ENCODE measurements at places on chromosomes 12 and 14. TPM values are rescaled to one million over a fixed set of nuclear protein-coding genes. Genes with fewer than 3 reads are reported as not detected.
A peak's percentile ranks its signal among the peaks of the same experiment; 100 is the strongest.

DNA sequence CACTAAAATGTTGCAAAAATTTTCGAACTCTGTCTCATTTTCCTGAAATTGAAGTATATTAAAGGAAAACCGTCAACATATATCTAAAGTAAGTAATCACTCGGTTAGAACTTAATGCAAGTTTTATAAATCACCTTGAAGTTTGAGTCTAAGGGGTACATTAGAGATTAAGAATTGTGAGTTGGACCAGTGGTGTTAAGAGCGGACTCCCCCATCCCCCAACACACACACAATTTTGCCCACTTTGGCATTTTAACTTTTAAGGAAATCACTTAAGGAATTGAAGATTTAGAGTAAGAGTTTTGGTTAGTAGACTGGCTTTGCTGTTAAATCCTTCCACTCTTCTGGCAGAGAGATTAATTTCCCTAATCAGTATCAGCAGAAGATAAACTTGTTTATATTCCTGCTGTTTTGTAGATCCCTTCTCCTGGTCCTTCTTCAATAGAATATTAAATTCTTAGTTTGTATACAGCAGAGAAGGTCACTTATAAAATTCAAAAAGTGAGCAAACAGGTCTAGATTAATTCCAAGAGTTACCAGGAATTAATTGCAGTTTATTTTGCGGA lies 1.5 kb downstream of the HIF1A start:
- DNase-seq, result no peak

PRIMA1 gene
- total RNA-seq, result 10.3 TPM

GRCh38 chr14:68823434-68824206 lies 30.8 kb upstream of the ZFP36L1 start:
- DNase-seq, result no peak

DNA sequence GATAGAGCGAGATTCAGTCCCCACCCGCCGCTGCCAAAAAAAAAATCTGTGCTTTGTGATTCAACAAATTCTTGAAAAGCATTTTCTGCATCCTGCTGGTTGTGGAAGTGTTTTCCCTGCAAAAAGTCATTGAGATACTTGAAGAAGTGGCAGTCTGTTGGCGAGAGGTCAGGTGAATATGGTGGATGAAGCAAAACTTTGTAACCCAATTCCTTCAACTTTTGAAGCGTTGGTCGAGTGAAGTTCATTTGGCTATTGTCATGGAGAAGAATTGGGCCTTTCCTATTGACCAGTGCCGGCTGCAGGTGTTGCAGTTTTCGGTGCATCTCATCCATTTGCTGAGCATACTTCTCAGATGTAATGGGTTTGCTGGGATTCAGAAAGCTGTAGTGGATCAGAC lies 20.9 kb downstream of the SRGAP1 start:
- no peak for DNase-seq

GRCh38 chr14:72699852-72700257 lies 194.0 kb downstream of the DPF3 start:
- no peak for DNase-seq

BCL11B gene
- total RNA-seq, result 0.14 TPM

DNA sequence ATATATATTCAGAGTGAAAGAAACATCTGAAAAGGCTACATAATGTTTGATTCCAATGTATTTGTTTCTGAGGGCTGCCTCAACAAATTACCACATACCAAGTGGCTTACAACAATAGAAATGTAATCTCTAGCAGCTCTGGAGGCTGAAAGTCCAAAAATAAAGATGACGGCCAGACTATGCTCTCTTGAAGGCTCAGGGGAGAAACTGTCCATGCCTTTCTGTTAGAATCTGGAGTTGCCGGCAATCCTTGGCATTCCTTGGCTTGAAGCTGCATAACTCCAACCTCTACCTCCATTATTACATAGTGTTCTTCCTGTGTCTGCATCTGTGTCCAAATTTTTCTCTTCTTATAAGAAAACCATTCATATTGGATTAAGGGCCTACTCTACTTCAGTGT lies 68.1 kb upstream of the PLEKHG7 start:
- no peak for DNase-seq

ZBTB25 gene
- total RNA-seq, result 17.6 TPM

DNA sequence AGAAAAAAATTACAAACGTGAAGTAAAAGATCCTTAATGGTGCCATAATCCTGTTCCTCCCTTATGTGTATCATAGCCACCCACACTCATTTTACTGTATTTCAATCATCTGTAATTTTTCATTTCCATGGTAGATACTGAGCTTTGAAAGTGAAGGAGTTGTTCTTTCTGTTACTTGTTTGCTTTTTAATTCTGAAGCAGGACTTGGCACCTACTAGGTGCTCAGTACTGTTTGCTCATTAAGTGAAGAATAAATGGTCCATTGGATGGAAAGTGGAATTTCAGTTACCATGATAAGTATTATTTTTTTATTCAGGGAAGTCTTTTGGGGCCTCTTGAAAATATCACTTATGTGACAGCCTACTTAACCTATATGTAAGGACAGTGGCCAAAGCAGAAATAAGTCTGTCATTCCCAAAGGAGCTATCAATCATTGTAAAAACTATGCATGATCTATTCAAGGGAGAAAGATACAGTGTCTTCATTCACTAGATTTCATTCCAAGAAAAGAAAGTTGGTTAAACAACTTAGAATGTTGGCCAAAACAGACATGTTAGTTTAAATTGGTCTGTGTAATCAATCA lies 1244.4 kb upstream of the SEL1L start:
- DNase-seq, result no peak

GRCh38 chr12:7916936-7917335 lies 19.1 kb downstream of the SLC2A3 start:
- no peak for DNase-seq

DNA sequence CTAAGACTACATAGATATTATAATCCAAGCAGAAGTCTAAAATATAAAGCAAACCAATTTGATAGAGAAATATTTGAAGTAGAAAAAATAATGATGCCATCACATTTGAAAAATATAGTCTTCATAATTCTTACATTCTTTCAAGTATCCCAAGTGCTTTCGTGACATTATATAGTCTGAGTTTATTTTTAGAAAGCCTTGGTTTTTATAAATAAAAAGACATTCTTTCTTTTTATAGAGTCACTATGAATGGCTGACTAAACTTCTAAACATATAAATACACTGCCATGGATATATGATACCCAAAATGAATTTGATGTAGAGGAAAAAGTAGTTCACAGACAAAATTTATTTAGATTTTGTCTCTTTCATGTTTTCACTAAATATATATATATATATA lies 135.1 kb upstream of the PDZRN4 start:
- DNase-seq, result no peak

GRCh38 chr12:85462888-85463287 lies 182.9 kb downstream of the ALX1 start:
- no peak for DNase-seq

DNA sequence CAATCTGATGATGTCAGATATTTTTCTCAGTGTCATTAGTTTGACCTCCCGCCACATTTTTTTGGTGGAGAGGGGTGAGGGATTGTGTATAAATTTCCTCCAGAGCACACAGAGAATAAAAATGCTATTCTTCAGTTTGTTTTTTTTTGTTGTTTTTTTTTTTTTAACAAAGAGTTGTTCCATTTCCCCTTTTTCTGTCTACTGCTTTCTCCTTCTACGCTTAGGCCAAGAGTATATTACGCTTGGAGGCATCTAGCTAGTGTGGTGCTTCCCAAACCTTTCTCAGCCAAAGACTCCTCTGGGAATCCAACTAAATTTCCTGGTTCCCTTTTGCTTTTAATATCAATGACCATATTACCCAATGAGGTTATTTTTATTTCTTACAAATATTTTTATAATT lies 465.6 kb downstream of the ZFP36L1 start:
- no peak for DNase-seq

BIN2 gene
- total RNA-seq, result 2.0 TPM

DNA sequence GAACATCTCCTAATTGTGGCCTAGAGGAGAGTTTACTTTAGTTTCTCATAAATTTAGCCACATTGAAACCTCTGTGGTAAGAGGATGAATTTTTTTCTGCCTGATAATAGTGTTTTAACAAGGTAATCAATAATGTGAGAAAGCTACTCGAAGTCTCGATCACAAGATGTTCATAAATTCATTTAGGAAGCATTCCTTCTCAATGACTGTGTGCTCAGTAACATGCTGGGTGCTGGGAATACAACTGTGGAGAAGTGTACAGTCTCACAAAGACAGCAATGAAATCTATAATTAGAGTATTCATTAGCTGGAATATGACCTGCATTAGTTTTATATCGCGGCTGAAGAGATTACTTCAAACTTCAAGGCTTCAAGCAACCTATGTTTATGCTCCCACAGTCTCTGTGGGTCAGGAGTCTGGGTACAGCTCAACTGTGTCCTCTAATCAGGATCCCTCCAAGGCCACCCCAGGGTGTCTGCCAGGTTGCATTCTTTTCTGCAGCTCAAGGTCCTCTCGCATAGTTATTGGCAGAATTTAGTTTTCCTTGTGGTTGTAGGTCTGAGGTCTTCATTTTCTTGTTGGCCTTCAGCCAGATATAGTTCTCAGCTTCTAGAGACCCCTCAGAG lies 167.6 kb downstream of the ANO4 start:
- no peak for DNase-seq

CLEC4A gene
- 1.2 TPM for total RNA-seq

GRCh38 chr14:92686900-92687427 lies 61.5 kb downstream of the LGMN start:
- peak; percentile 91 for DNase-seq

DNA sequence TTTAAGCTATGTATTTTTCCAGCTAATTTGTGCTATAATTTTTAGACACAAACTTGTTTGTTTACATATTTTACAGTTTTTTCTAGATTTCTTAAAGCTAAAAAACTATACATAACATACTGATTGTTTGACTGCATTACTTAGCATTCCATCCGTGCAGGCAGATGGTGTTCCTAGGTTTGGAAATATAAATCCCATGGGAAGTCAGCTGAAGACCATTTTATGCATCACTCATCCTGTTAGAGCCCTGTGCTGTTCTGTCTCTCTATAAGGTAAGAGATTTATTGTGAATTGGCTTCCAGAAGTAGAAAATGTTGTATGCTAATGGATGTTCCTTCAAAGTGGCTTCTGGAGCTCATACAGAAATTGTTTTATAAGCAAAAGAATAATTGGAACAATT lies 31.1 kb downstream of the RMST start:
- DNase-seq, result no peak

- no peak for DNase-seq
These were observed 109.7 kb downstream of the ANKS1B start for GRCh38 chr12:99875081-99875480.

DNA sequence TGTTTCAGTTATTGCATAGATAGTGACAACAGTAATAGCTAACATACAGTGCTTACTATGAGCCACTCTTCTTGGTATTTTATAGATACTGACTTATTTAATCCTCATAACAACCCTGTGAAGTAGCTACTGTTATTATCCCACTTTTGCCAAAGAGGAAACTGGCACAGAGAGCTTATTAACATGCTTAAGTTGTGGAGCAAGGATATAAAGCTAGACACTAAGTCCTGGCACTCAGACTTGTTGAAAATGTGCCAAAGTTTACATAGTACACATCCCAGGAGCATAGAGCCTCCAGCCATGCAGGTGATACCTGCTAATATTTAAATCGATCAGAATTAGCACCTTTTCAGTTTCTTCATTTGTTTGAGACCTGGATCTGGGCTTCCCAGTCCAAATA lies 41.8 kb downstream of the VEZT start:
- no peak for DNase-seq

- DNase-seq, result no peak
These were observed 19.0 kb downstream of the ZDHHC22 start for GRCh38 chr14:77122526-77123125.

TRPV4 gene
- 0.32 TPM for total RNA-seq

DNA sequence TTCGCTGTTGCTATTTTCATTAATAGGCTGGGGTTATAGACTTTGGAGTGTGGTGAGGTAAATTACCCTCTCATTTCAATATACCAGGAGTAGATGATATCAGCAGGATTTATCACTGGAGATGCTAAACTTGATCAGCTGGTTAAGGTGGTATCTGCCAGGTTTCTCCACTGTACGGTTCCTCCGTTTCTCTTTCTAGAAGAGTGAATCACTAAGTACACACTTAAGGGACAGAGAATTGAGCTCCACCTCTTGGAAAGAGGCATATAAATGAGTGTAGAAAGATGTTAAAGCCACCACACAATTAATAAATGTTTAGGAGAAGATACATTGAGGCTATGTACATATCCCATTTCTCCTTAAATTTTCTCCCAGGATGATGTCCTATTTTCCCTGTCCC lies 277.4 kb upstream of the GRIP1 start:
- no peak for DNase-seq

OR6C75 gene
- not detected for total RNA-seq

- no peak for DNase-seq
These were observed 86.6 kb downstream of the KDM2B start for GRCh38 chr12:121494093-121494787.

- no peak for DNase-seq
These were observed 36.9 kb upstream of the CCDC198 start for GRCh38 chr14:57530571-57530970.

GRCh38 chr12:124379938-124380754 lies 85.3 kb downstream of the RFLNA start:
- peak; percentile 85 for DNase-seq

DEPDC4 gene
- total RNA-seq, result 0.81 TPM

TMEM19 gene
- 25.7 TPM for total RNA-seq

GDF3 gene
- total RNA-seq, result not detected

ADCY6 gene
- 55.6 TPM for total RNA-seq

- no peak for DNase-seq
These were observed 60.4 kb upstream of the METAP2 start for GRCh38 chr12:95413576-95413975.

DNA sequence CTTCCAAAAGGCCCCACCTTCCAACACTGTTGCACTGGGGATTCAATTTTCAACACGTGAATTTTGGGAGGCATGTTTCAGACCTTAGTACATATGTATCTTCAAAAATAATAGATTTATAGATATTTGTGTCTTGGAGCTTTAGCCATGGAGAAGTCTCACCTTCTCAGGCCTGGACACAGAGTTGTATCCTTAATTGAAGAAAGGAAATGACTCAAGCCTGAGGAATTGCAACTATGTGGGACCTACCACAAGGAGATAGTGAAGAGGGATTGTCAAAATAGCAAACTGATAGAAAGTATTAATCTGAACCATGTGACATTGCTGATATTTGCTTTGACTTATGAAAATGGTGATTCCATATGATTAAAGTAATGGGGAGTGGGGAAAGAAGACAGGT lies 89.8 kb downstream of the ACSS3 start:
- DNase-seq, result no peak

KCNA5 gene
- 2.1 TPM for total RNA-seq

DNA sequence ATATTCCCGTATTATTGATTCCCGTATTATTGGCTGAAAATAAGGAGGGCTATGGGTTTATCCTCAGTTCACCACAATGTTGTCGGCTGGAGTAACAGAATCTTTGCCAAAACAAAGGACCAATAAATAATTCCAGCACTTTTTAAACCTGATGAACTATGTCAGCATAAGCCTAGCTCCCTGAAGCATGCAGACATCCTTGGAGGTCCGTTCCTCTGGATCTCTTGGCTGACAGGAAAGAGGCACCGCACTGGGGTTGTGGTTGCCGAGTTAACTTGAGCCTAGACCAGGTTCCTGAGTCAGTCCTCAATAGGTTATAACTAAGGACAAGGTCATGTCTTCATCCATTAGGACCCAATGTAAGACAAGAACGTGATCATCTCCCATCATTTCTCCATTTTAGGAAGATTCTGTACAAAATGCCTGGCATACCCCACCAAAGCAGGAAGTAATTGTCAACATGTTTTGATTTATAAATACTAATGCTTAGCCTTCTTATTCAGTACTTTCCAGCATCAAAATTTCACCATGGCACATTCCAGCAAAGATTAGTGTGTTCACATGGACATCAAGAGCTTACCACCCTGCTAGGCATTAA lies 36.6 kb downstream of the NID2 start:
- DNase-seq, result no peak

POTEM gene
- not detected for total RNA-seq

- DNase-seq, result no peak
These were observed 97.6 kb upstream of the SLC38A2 start for GRCh38 chr12:46470036-46470627.

Data from Right ventricle myocardium inferior (tissue), 1 donor.